ENCODE measurements at places on chromosomes 7 and 10.
A peak's percentile ranks its signal among the peaks of the same experiment; 100 is the strongest.

- no peak for DNase-seq
Measured at GRCh38 chr7:129828078-129828762, 124.5 kb downstream of the UBE2H start.

- no peak for DNase-seq
Measured at GRCh38 chr10:59072038-59072437, 104.4 kb upstream of the PHYHIPL start.

GRCh38 chr10:3652886-3653285 lies 132.1 kb downstream of the KLF6 start:
- DNase-seq: no peak

GRCh38 chr7:78326876-78327275 lies 528.3 kb downstream of the PHTF2 start:
- peak; percentile 35 for DNase-seq

GRCh38 chr10:82267465-82267864 lies 392.5 kb downstream of the NRG3 start:
- no peak for DNase-seq

GRCh38 chr7:123191132-123191531 lies 8.6 kb downstream of the SLC13A1 start:
- no peak for DNase-seq

- DNase-seq: no peak
Measured at GRCh38 chr7:130008941-130009847, 42.0 kb downstream of the ZC3HC1 start.

- no peak for DNase-seq
Measured at GRCh38 chr10:93150990-93151547, 77.4 kb downstream of the CYP26A1 start.

- DNase-seq: peak; percentile 76
Measured at GRCh38 chr10:124672181-124672638, 72.0 kb downstream of the FAM53B start.

DNA sequence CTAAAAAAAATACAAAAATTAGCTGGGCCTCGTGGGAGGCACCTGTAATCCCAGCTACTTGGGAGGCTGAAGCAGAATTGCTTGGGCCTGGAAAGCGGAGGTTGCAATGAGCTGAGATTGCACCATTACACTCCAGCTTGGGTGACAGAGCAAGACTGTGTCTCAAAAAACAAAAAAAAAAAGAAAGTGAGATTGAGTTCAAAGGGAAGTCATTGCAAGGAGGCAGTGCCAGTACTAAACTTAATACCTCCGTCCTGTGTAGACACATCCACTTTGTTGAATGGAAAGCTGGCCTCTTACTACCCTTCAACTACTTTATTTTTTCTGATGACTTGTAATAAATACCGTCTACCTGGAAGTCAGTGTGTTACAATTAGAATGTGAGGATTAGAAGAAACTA lies 31.0 kb downstream of the AHCYL2 start:
- DNase-seq: no peak

DNA sequence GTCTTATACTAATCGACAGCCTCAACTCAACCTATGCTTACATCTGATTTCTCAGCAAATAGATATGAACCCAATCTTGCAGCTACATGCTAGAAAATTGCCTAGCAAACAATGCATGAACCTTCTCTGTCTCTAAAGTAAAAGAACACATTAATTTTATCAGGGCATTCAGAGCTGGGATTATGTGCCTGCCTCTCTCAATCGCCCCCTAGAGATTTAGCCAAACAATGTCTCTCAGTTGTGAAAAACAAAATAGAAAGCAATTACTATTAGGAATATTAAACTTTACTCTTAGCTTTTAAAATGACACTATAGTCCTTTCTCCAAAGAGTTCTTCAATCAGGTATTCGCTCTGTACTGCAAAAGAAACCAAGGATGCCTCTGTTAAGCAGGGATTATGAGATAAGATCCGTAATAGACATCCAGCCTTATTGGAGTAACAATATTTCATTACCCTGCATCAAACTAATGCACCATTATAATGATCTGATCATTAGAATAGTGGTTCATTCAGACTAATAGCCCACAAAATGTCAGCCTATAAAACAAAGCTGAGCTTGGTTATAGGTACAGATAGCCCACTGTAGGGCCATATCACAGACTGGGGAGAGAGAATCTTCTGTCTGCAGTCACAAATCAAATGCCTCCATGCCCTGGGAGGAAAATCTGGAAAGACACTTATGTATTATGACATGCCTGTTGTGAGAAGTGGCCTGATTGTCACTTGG lies 736.9 kb downstream of the PARD3 start:
- no peak for DNase-seq

DNA sequence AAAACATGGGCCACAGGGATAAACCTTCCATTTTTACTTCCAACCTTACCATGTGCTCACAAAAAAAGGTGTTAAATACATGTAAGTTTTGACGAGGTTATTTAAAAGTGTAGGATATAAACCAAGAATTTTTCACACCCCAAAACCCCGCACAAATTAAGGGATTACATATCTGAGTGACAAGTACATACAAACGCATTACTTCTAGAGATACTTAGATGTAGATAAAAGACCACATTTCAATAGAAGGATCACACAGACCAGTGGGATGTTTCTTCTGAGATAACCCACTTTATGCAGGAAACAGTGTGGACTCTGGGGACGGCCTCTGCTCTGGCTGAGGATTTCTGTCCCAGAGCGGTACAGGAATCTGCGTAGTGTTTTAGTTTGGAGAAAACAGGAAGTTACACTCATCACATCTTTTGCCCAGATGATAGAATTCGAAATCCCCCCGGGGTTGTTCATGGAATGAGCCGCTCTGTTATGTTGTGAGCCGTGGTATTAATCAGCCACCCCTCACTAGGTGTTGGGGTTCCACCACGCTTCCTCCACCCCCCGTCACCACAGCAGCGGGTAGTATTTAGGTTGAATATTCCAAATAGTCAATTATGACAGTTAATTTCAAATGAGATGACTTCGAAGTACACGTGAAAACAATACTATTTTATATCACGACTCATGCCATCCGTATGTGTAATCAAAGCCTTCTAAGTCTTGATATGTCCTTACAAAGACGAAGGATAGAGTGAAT lies 1.3 kb upstream of the CUL1 start:
- no peak for DNase-seq

GRCh38 chr7:46126675-46127300 lies 205.7 kb upstream of the IGFBP3 start:
- DNase-seq: no peak

DNA sequence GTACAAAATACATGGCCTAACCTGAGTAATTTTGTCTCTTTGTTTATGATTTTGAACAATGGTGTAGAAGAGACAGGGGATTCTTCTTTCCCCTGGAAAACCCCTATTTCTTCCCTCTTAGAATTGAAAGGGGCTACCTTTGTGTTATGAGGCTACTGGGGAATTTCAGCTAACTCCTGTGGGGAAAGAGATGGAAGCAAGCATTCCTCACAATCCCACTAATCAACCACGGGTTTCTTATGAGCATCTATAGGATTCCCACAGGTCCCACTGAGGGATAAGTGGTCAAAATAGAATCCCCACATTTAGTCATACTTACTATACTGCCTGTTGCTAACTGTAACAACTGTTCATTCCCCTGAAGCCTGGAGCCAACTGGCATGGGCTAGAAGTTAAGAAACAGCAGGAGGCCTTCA lies 32.2 kb upstream of the ITGB8 start:
- no peak for DNase-seq

- DNase-seq: no peak
Measured at GRCh38 chr7:120949998-120950538, 509 bp upstream of the ING3 start.

DNA sequence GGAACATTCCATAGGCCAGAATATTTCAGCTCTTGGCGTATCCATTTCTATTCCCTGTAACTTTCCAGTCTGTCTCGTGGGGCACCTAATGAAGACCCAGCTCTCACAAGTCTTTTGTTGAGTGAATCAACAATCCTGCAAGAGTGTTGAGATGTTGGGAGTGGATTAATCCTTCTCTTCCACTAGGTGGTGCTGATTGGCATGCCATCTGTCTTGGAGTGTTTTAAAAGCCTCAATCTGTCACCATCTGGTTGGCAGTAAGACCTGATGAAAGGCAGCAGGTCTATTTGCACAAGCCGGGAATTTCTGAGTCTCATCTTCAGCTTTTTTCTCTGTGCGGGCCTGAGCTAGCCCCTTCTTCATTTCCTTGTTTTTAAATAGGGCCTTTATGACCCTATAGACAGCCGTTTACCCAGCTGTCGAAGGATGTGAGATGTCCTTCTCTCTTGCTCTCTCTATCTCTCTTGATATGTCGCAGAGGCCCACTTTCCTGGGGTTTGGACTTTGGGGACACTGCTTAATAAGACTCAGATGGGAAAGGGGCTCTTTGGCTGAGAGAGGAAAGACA lies 180.5 kb downstream of the ZNF365 start:
- DNase-seq: peak; percentile 51

- no peak for DNase-seq
Measured at GRCh38 chr7:158246960-158247673, 340.5 kb downstream of the PTPRN2 start.

- DNase-seq: no peak
Measured at GRCh38 chr7:84154991-84155781, 39.4 kb downstream of the SEMA3A start.

DNA sequence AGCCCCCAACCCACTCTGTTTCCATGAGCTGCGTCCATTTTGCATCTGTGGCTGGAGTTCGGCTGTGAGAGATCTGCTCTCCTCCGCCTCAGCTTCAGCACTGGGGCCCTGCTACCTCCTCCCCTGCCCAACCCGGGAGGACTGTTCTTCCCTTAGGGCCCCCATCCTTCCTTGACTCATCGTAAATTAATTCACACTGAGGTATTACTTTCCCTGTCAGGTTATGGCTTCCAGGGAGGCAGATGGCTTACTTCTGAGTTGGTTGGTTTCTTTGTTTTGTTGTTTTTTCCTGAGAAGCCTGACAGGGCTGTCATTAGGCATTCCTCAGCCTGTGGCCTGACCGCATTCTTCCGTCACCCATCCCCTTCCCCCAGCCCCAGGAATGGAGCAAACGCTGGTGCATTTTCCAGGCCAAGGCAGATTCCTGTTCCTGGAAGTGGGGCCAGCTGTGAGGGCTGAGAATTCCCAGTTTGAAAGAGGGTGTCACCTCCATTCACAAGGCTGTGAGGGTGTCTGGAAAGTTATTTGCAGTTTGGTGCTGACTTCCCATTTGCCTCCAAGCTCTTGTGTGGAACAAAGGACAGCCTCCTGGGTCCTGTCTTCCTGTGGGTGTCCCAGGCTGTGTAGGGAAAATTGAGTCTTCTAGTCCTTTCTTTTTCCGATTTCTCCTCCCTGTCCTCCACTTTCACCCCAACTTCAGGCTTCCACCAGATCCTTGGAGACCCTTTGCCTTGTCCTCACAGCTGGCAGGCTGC lies 11.7 kb downstream of the CPA5 start:
- no peak for DNase-seq

GRCh38 chr10:82924711-82925110 lies 1049.7 kb downstream of the NRG3 start:
- no peak for DNase-seq

- no peak for DNase-seq
Measured at GRCh38 chr7:45563401-45563800, 10.8 kb upstream of the ADCY1 start.

- no peak for DNase-seq
Measured at GRCh38 chr10:89367529-89367928, 10.3 kb upstream of the IFIT1B start.

GRCh38 chr10:57260175-57260574 lies 899.1 kb upstream of the ZWINT start:
- DNase-seq: no peak

DNA sequence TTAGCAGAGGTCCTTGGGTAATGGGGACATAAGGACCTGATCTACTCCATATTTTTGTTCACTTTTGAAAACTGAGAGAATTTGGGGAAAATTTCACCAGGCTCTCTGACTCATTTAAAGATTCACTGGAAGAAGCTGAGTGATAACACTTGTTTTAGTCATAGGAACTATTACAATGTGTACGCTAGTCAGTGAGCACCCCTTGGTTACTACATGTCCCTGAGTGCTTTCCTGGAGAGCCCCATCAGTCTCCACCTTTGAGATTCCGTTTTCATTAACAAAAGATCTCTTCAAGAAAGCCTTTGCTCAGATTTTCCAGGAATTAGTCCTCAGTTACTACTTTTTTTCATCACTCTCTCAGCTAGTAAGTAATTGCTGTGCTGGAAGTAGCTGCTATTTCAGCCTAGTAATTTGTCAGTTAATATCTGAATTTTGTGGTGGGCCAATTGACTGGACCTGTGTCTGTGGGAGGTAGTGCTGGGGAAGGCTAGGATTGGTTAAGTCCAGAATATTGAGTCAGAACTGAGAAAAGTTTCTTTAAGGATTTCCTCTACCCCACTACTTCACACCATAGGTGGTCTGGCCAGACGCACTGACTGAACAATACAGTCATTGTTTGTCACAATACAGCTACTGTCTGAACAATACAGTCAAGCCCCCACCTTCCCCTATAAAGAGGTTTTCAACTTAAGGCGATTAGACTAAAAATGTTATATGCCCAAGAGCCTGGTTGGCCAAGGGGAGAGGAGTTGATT lies 235.0 kb downstream of the CCDC7 start:
- no peak for DNase-seq

DNA sequence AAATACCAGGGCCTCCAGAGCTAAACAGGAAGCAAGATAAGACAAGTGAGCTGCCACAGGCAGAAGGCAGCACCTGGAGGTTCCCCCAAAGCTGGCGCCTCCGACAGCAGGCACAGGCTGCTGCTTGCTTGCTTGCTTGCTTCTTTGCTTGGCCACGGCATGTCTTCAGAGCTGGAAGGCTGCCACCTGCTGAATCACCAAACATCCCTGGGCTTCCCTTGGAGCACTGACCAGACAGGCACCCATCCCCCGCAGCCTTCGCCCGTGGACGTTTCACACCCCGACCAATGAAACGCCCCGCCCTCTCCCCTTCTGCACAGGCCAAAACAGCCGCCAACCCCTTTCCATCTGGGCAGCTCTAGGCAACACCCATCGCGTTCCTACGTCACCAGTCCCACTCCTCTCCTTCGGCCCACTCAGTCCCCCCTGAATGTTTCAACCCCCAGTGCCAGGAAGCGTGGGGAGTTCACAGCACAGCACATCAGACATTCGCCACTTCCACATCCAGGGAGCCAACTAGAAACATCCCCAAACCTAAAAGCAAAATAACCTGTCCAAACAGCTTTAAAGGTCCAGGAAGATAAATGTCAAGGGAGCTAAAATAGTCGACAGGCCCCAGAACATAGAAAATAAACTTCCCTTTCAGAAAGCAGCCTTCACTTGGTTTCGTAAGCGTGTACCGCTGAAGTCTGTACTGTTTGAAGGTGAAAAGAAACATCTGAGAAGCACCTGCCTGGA lies 1.6 kb downstream of the SGMS1 start:
- DNase-seq: peak; percentile 88

DNA sequence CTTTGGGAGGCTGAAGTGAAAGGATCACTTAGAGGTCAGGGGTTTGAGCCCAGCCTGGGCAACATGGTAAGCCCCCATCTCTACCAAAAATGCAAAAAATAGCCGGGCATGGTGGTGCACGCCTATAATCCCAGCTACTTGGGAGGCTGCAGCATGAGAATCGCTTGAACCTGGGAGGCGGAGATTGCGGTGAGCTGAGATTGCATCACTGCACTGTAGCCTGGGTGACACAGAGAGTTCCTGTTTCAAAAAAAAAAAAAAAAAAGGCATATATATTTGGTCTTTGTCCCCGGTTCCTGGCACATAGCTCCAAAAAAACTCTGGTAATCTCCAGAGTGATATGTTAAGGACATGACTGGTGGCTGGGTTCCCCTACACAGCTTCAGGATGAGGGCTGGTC lies 147.3 kb downstream of the SEC23IP start:
- DNase-seq: no peak

- no peak for DNase-seq
Measured at GRCh38 chr7:18515067-18515466, 19.5 kb downstream of the HDAC9 start.
